Tibial nerve (tissue), 4 donors: ENCODE measurements at places on chromosomes 5 and 9.

DNA sequence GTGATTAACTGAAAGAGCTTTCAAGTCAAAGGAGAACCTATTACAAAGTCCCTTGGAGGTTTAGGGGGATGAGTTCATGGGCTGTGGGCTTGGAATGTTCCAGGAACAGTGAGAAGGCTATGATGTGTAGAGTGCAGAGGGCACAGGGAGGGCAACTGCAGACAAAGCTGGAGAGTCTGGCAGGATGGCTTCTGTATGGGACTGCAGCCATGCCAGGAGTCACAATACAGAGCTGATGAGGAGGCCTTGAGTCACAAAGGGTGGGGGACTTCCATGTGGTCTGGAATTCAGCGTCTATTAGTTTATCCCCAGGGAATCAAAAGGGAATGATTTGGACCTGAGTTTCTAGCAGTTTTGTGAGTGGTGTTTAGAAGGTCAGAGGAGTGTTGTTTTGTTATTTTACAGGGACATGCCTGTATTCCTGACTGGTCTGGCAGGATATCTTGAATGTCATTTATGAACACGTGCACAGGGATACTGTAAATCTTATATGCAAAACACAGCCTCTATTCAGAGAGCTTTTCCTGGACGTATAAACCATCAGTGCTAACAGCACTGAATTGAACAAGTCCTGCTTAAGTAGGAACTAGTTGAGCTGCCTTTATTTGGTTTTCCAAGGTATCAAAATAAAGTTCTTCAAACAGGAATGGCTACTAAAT lies 14.3 kb upstream of the TEK start:
- no peaks in the 10 kb centered on the region for H3K27me3 ChIP-seq
- no peaks in the 10 kb centered on the region for H3K36me3 ChIP-seq
- peak overlapping the region; percentile 66 for H3K27ac ChIP-seq
- no peak for DNase-seq
- no peak overlapping the region for H3K4me3 ChIP-seq

DNA sequence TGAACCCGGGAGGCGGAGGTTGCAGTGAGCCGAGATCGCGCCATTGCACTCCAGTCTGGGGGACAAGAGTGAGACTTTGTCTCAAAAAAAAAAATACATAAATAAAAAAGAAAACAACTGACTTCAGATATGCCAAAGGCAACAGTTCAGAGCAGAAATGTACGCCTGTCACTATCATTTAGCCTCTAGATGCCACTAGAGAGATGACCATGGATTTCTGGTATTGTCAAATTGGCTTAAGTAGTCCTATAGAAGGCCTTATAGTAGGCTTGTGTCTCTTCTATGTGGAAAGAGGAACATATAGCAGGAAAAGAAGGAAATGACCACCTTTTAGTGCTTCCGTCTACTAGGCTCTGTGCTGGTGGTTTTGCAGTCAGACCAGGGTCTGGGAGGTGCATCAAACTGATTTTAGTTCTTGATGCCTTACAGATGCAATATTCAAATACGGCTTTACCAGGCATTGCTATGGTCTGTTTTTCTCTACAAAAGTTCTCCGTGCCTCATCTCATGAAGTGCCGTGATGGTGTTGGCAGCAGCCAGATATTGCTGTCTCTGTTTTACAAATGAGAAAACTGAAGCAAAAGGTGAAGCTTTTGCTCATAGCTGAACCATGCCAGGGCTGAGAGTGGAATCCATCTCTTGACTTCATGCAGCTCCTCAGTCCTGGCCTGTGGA lies 17.2 kb downstream of the AGXT2 start:
- H3K4me1 ChIP-seq = no peaks in the 10 kb centered on the region
- no peak for DNase-seq
- H3K27me3 ChIP-seq = no peaks in the 10 kb centered on the region
- no peak overlapping the region for H3K4me3 ChIP-seq
- no peaks in the 10 kb centered on the region for H3K36me3 ChIP-seq
- no peak overlapping the region for H3K27ac ChIP-seq

DNA sequence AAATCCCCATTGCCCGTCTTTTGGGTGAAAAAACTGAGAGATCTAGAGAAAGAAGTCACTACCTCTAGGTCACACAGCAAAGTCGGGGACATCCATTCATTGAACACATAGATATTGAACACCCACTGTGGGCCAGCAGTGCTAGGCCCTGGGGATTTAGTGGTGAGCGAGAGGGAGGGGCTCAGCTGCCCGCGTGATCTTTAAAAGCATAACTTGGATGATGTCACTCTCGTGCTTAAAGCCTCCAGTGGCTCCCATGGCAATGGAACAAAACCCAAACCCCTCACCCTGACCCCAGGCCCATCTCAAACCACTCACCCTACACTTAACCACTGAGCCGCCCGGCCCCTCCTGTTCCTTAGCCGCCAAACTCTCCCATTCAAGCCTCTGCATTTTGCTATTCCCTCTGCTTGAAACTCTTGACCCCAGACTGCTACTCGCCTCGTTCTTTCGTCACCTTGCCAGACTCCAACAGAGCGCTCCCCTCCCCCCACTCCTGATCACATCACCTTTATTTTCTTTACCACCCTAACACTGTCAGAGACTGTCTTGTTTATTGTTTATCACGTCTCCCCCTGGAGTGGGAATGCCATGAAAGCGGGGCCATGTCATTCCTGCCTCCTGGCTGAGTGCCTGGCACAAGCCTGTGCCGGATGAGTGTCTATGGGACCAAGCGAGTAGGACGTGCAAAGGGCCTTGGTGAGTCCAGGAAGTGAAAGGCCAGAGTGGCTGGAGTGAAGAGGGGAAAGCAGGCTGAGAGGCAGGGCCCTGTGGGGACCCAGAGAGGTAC lies 710 bp upstream of the PIP5KL1 start:
- H3K36me3 ChIP-seq = no peaks in the 10 kb centered on the region
- H3K27me3 ChIP-seq = peaks cover 30% of the 10 kb centered on the region
- H3K4me1 ChIP-seq = peaks cover 43% of the 10 kb centered on the region
- peak overlapping the region; percentile 52 for H3K4me3 ChIP-seq

DNA sequence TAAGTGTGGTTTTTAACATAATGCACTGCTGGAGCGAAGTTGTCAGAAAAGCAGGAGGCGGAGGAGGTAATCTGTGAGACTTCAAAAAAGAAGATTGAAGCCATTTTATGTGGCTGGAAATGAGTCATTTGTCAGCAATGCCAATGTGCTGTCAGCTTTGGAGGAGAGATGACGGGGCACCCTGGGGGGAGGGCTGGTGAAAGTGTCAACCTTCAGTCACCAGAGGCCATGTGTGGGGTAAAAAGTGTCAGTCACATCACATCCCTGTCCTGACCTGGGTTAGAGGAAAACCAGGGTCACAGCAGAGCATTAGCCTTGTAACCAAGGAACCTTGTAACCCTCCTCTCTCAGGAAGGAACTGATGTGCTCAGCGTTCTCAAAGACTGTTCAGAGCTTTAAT lies 59.1 kb downstream of the TLR4 start:
- no peak overlapping the region for H3K4me3 ChIP-seq
- H3K27me3 ChIP-seq = no peaks in the 10 kb centered on the region
- H3K4me1 ChIP-seq = no peaks in the 10 kb centered on the region
- H3K36me3 ChIP-seq = no peaks in the 10 kb centered on the region
- DNase-seq = no peak
- H3K27ac ChIP-seq = no peak overlapping the region

- DNase-seq = no peak
- no peaks in the 10 kb centered on the region for H3K27me3 ChIP-seq
Measured at GRCh38 chr5:119071561-119071995, 691 bp downstream of the DMXL1 start.

DNA sequence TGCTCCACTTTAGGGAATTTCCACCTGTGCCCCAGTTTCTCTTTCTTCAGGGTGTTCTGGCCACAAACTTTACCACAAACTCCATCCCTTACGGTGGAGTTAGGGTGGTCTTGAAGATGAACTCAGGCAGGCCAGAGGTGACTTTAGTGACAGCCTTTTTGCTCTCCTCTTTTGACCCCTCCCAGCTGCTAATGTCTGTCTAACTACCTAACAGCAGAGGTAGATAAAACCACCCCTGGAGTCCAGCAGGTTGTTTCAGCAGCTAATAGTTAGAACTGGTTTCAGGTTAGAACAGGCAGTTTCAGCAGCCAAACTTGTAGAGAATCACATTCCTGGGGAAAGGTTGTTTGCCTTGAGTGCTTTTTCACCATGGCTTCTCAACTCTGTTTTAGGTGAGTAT lies 971.3 kb upstream of the CDH18 start:
- no peaks in the 10 kb centered on the region for H3K36me3 ChIP-seq
- DNase-seq = no peak
- no peaks in the 10 kb centered on the region for H3K27me3 ChIP-seq
- no peak overlapping the region for H3K27ac ChIP-seq
- H3K4me3 ChIP-seq = no peak overlapping the region

- no peak for DNase-seq
- no peaks in the 10 kb centered on the region for H3K27me3 ChIP-seq
- H3K27ac ChIP-seq = no peak overlapping the region
- H3K4me1 ChIP-seq = no peaks in the 10 kb centered on the region
- H3K36me3 ChIP-seq = no peaks in the 10 kb centered on the region
Measured at GRCh38 chr9:35260186-35260585, 98.4 kb downstream of the UNC13B start.

GRCh38 chr9:108182950-108183381 lies 672.8 kb downstream of the ACTL7B start:
- H3K4me3 ChIP-seq = no peak overlapping the region
- H3K4me1 ChIP-seq = no peaks in the 10 kb centered on the region
- H3K27ac ChIP-seq = no peak overlapping the region
- H3K36me3 ChIP-seq = no peaks in the 10 kb centered on the region
- no peaks in the 10 kb centered on the region for H3K27me3 ChIP-seq
- no peak for DNase-seq

DNA sequence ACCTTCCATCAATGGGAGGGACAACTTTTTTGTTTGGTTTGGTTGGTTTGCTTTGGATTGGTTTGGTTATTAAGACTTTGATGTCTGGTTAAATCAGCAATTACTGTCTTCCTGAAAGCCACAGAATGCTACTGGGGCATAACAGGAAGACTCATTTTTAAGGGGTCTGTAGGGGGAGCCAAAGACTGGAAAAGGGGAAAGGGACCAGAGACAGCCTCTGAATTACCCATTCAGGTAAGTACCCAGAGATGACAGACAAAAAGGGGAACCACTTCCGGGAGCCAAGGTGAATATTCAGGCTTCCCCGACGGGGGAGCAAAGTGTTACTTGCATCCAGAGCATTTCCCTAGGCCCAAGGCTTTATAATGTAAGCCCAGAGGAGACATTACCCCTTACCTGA lies 4.6 kb upstream of the FEM1C start:
- no peak overlapping the region for H3K27ac ChIP-seq
- no peaks in the 10 kb centered on the region for H3K4me1 ChIP-seq
- H3K36me3 ChIP-seq = no peaks in the 10 kb centered on the region

GRCh38 chr9:37453827-37454226 lies 11.4 kb downstream of the ZBTB5 start:
- H3K4me3 ChIP-seq = no peak overlapping the region
- H3K27me3 ChIP-seq = no peaks in the 10 kb centered on the region
- H3K27ac ChIP-seq = no peak overlapping the region
- H3K36me3 ChIP-seq = no peaks in the 10 kb centered on the region

DNA sequence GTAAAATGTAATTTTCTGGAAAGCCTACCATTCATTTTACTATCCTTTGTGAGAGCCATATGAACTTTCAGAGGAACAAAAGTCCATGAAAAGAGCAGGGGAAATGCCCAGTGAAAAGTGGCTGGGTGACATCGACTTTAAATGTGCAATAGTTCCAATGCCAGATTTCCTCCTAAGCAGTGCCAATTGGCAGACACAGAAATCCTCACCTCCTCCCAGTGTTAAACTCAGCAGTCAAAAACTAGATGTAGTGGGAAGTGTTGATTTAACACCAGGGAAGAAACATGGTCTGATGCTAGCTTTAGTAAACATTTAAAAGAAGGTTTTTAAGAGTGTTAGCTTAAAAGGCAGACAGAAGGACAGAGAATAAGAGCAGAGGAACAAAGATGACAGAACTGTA lies 2055.2 kb downstream of the MAT2B start:
- no peak overlapping the region for H3K4me3 ChIP-seq
- H3K27me3 ChIP-seq = no peaks in the 10 kb centered on the region
- DNase-seq = no peak
- H3K36me3 ChIP-seq = no peaks in the 10 kb centered on the region
- H3K4me1 ChIP-seq = no peaks in the 10 kb centered on the region
- no peak overlapping the region for H3K27ac ChIP-seq

- no peaks in the 10 kb centered on the region for H3K27me3 ChIP-seq
- DNase-seq = no peak
- H3K27ac ChIP-seq = no peak overlapping the region
- no peaks in the 10 kb centered on the region for H3K4me1 ChIP-seq
- no peak overlapping the region for H3K4me3 ChIP-seq
Measured at GRCh38 chr5:114176356-114176755, 185.5 kb upstream of the KCNN2 start.
